ENCODE measurements at places on chromosomes 11 and 22. TPM values are rescaled to one million over a fixed set of nuclear protein-coding genes. Genes with fewer than 3 reads are reported as not detected.

DNA sequence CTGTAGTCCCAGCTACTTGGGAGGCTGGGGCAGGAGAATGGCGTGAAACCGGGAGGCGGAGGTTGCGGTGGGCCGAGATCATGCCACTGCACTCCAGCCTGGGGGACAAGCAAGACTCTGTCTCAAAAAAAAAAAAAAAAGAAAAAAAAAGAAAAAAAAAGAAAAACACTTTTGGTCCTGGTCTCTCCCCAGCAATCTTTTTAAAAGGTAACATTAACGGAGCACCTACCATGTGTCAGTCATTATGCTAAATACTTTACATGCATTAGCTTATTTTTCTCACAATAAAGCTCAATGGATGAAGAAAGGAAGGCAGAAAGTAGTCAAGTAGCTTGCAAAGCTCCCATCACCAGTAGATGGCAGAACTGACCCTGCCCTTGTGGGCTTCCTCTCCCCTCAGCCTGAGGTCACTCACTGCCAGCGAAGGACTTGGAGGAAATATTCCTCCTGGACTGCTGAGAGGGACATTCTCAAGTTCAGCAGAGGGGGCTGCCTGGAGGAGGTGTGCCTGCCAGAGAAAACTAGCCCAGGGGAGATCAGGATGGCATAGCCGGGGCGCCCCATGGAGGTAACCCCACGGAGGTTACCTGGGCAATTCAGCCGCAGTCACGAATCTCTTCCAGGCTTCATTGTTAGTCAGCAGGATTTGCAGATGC is 15.5 kb downstream of the APOL3 start:
- peak; percentile 73 for DNase-seq

EFCAB6 gene
- 0.80 TPM for polyA plus RNA-seq

DNA sequence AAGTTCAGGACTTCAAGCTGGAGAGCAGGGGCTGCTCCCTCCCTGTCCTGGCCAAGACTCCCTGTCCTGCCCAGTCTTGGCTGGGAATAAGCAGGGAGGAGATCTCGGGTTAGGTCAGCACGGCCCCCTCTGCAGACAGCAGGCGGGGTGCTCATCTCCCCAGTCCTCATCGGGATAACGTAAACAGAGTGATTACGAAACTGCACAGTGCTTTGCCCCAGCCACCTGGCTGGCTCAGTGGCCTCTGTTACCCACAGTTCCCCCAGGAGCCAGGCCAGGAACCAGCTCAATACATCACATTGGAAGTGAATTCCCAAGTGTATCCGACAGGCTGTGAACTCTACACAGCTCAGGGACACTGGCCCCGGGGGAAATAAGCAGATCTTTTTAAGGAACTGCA is 42.7 kb upstream of the KCNJ11 start:
- no peak for DNase-seq

KLHL35 gene
- polyA plus RNA-seq, result 6.6 TPM

- no peak for DNase-seq
Observed at GRCh38 chr11:93563857-93564256, 20.7 kb upstream of the SMCO4 start.

DNA sequence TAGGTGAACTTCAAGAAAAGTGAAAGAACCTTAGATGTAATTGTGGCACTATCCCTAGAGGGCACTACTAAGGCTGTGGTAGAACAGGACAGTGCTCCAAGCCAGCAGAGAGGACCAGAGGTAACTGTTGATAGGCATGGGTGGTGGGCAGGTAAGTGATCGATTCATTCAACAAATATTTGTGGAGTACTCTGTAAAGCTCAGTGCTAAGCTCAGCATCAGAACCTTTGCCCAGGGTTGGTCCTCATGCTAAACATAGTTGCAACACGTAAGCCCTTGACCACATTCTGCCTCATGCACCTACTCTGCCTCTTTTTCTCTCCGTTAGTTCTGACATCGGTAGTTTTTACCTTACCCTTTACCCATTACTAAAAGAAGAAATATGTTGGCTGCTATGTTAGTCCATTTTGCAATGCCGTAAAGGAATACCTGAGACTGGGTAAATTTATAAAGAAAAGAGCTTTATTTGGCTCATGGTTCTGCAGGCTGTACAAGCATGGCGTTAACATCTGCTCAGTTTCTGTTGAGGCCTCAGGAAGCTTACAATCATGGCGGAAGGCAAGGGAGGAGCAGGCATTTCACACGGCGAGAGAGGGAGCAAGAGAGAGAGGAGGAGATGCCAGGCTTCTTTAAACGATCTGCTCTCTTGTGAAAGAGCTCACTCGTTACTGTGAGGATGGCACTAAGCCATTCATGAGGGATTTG is 18.4 kb upstream of the NNMT start:
- no peak for DNase-seq

GRCh38 chr22:44807232-44807631 is 54.9 kb downstream of the ARHGAP8 start:
- no peak for DNase-seq

KRTAP5-2 gene
- polyA plus RNA-seq, result not detected

GRCh38 chr11:94032725-94033124 is 11.6 kb downstream of the HEPHL1 start:
- no peak for DNase-seq

DNA sequence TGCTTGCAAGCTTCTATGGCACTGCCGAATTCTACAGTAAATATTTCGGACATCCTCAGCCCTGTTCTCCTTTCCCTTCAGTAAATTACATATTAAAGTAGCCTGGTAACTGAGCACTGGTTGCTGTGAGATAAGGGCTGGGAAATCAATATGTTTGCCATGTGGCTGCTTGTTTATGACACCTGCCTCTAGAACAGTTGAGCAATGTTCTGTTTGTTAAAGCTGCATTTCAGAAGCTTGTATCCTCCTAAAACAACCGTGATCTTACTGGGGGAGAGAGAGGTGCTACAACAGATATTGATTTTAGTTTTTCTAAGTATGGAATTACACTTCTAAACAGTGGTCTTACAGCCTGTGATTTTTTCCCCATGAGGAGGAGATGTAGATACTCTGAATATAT is 39.4 kb downstream of the ZBTB16 start:
- DNase-seq, result no peak

DNA sequence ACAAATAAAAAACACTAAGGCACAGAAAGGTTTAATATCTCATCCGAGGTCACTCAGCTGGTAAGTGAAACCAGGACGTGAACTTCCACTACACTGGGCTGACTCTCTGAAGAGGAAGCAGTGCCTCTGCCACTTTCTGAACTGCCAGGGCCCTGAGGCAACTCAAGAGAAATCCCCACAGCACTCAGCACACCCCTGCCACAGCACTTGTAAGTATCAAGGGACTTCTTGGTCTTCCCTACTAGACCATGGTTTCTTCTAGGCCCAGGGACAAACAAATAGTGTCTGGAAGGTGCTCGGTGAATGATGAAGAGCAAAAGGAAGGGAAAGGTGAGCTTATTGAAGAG is 49.7 kb downstream of the RPL27A start:
- DNase-seq, result no peak

DNA sequence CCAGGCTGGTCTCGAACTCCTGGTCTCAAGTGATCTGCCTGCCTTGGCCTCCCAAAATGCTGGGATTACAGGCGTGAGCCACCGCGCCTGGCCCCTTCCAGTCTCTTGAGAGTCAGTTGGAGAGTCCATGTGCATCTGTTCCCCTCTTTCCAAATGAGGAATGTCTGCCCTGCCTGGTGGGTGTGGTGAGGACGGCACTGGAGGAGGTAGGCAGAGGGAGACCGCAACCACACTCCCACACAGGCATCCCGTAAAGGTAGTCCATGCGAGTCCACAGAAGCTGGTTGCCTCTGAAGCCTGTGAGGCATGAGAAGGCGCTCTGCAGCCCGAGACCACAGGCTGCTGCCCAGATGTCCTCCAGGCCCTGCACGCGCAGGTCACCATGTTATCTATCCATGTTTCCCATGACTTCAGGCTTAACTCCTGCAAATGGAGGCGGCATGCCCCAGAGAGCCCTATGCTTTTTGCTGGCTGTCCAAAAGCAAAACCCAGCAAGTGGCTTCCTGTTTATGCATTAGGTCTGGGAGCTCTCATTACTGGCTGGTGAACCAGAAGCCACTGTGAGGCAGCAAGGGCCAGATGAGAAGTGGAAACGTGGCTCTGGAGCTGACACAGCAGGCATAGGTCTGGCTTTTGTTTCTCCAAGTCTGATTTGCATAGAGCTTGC is 43.4 kb downstream of the GRIK4 start:
- DNase-seq, result no peak

- DNase-seq, result no peak
Observed at GRCh38 chr11:105799728-105800462, 190.0 kb downstream of the GRIA4 start.

DNA sequence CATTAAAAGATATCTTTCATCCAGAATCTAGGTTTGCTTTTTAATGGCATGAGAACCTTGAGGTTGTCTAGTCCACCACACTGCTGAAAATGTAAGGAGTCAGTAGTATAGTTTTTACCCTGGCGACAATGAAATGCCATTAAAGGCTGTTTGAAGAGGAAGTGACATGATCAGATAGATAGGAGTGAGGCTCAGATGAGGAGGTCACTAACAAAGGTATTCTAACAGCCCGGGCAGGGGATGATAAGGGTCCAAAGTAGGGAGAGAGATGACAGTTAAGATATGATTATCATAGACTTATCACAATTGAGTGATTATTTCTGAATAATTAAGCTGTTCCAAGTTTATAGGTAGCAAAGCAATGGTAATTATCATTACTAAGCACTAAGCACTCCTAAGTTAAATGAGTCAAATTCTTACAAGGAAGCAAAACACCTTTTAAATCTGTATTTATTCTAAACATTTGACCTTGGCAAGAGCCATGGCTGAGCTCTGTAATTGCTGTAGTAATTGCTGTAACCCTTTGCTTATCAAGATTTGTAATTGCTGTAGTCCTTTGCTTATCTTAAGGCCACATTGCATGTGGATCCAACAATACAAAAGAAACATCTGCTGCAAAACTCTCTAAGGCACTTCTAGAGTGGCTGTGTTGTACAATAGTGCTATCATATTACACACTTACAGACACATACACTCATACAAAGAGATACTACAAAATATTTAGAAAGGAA is 92.6 kb downstream of the ENTHD1 start:
- DNase-seq, result no peak

ZP1 gene
- 0.36 TPM for polyA plus RNA-seq

DNA sequence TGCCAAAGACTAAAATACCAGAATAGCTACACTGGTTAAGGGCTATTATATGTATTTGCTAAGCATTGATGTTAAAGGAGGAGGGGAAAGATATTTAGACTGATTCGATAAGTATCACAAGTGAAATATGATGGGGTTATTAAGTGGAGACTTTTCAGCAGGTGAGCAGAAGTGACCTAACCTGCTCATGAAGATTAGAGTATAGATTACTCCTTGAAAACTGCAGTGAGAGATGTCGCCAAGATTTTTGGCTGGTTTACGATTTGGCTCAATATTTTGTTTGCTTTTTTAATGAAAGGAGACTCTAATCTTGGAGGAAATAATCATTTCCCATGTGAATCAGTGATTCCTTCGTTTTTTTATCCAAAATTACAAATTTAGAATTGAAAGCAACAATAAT is 1279.5 kb upstream of the TENM4 start:
- no peak for DNase-seq

ARHGEF17 gene
- polyA plus RNA-seq, result 60.3 TPM

C22orf15 gene
- polyA plus RNA-seq, result 0.50 TPM

GRCh38 chr11:79264284-79264683 is 176.5 kb downstream of the TENM4 start:
- no peak for DNase-seq

FREY1 gene
- polyA plus RNA-seq, result 0.26 TPM

DNA sequence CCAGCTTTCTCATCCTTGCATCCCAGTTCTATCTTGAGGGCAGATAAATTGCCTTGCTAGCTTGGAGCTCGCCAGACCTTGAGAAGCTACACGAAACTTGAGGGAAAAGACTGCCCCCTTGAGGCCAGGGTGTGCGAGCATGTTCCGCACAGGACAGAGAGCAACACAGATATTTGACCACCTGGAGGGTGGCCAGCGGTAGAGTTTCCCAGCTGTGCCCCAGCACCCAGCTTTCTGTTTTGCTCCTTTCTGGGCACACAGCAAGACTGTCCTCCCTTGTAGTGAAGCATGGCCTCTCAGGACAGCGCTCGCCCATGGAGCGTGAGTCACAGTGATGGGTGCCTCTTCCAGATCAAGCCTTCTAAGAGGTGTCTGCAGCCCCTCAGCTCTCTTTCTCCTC is 23.5 kb downstream of the SPATA19 start:
- DNase-seq, result peak; percentile 63

GRCh38 chr22:49503896-49504521 is 323.7 kb downstream of the BRD1 start:
- no peak for DNase-seq

MUC2 gene
- 0.05 TPM for polyA plus RNA-seq

KCNQ1OT1 gene
- polyA plus RNA-seq, result 1.3 TPM

GRCh38 chr11:35524780-35525179 is 636 bp downstream of the PAMR1 start:
- DNase-seq, result no peak

GRCh38 chr11:43985386-43985752 is 42.9 kb downstream of the C11orf96 start:
- no peak for DNase-seq
